ENCODE measurements at places on chromosomes 16 and 17.

GRCh38 chr17:60098578-60098977, 19.9 kb upstream of the HEATR6 start:
- no peak for DNase-seq

DNA sequence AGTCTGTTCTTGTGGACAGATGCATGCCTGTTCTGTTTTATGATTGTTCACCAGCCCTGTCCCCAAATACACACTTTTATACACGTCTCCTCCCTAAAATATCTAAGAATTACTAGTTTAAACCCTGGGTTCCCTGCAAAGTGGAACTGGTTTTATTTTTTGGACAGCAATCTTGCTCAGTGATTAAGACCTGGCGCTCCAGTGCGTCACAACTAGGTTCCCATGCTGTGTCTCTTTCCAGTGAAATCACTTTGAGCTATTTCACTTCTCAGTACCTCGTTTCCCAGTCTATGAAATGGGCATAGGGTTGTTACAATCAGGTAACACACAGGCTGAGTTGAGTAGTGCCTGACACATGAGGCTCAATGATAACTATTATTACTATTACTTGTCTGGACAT, 1.1 kb downstream of the CEP20 start:
- DNase-seq, result no peak

GRCh38 chr16:22898874-22899348, 84.9 kb downstream of the HS3ST2 start:
- no peak for DNase-seq

DNA sequence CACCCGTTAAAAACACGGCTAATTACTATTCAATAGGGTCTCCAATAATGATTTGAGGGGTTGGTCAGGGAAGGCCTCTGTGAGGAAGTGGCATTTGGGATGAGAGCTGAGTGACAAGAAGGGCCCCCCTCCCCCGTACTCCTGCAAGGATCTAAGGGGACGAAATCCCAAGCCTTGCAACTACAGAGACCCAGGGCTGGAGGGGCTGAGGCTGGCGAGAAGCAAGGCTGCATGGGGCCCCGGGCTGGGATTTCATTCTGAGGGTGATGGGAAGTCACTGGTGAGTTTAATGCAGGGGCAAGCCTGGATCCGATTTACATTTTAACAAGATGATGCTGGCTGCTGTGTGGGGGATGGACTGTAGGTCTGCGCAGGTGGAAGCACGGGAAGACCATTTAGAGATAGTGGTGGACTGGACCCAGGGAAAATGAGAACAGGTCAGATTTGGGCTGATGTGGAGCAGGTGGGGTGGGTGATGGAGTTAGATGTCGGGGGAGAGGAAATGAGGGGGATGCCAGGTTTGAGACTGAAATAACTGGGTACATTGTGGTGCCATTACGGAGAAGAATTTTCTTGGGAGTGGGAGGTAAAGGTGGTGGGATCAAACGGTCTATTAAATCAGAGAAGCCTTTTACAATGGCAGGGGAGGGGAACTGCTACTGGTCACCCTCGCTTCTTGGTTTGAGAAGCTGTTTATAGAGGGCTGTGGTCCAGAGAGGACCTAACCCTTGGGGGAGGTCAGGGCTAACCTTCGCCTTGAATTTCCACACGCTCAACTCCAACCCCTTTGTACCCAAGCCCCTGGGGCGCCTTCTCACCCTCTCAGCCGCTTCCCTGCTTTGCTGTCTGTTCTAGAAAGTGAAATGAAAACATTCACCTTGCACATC, 932 bp upstream of the MYBBP1A start:
- DNase-seq, result no peak

DNA sequence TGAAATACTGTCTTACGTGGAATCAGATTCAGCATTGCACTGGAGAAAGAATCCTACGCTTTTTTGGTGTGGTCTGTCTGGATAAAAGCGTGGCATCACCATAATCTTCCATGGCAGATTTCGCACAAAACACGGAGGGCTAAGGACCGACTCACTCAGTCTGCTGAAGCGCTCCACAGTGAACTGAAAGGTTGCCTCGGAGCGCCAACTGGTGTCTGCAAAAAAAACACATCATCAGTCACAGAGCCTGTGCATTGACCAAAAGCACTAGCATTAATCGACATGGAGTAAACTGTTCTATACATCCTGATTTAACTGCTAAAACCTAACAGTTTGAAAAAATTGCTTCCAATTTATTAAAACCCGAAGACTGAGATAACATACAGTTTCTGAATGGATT, 40.5 kb downstream of the USP7 start:
- no peak for DNase-seq

GRCh38 chr16:56311208-56312027, 113.9 kb downstream of the AMFR start:
- DNase-seq, result peak; percentile 94

- DNase-seq, result no peak
Observed at GRCh38 chr17:45320349-45320930, 3.6 kb upstream of the MAP3K14 start.

DNA sequence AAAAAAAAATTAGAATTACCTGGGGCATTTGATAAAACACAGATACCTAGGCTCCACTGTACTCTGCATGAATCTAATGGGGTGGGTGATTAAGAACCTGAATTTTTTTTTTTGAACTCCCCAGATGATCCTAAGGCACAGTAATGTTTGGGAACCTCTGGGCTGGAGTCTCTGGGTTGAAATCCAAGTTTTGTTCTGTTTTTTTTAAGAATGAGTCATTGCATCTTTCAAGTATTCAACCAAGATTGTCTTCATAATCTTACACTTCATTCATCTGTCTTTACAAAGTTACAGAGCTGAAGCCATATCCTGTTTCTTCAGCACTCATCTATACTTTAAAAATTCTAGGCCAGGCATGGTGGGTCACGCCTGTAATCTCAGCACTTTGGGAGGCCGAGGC, 52.6 kb downstream of the PIGL start:
- no peak for DNase-seq

DNA sequence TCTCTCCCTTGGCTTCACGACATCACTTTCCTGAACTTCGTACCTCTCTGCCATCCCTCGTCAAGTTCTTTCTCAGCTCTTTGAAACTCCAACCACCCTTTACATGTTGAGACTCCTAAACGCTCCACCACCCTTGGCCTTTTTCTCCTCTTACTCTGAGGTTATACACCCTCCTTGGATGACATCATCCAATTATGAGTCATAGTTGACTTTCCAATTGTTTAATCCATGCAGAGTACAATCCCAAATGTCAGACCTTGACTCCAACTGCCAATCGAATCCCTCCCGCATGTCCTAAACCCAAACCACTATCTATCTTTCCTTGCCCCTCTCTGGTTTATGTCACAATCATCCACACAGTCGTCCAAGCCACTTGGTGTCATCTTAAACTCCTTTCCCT, 18.4 kb upstream of the C16orf82 start:
- no peak for DNase-seq

- no peak for DNase-seq
Observed at GRCh38 chr16:88661468-88661867, 1.4 kb downstream of the MVD start.

- DNase-seq, result no peak
Observed at GRCh38 chr17:27938864-27939263, 45.7 kb upstream of the LYRM9 start.

DNA sequence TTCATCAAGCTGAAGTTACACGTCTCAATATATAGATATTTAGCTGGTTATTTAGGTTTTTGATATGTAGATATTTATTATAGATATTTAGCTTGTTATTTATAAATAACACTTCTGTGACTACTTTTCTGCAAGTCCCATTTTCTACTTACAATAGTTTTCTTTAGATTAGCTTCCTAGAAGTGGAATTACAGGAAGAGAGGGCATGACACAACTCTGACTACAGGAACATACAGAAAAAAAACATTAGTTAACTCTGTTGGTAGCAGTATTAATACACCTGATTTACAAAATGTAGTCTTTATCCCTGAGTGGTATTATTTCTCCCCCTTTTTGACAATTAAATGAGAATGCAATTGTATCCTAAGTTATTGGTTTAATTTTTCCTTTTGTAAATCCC, 21.2 kb upstream of the CCL1 start:
- DNase-seq, result no peak

DNA sequence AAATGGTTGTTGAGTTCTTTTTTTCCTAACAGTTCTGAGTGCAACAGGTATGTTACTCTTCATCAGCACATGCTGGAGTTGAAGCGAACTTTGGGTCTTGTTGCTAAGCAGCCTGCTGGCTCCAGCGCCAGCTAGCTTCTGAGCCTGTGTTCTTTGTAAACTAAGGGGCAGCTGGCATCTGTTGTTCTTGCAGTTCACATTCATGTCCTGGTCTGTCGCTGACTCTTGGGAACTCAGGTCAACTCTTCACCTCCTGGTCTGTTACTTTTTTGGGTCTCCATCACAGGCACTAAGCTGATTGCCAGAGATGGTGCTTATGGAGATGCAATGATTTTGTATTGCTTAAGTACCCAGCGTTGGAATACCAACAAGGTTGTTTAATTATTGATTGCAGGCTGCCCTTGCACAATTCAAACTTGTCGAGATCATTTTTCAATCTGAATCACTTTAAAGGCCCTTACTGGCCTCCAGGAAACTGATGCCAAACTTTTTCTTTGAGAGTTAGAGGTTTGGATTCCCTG, 40.9 kb downstream of the USP10 start:
- no peak for DNase-seq

DNA sequence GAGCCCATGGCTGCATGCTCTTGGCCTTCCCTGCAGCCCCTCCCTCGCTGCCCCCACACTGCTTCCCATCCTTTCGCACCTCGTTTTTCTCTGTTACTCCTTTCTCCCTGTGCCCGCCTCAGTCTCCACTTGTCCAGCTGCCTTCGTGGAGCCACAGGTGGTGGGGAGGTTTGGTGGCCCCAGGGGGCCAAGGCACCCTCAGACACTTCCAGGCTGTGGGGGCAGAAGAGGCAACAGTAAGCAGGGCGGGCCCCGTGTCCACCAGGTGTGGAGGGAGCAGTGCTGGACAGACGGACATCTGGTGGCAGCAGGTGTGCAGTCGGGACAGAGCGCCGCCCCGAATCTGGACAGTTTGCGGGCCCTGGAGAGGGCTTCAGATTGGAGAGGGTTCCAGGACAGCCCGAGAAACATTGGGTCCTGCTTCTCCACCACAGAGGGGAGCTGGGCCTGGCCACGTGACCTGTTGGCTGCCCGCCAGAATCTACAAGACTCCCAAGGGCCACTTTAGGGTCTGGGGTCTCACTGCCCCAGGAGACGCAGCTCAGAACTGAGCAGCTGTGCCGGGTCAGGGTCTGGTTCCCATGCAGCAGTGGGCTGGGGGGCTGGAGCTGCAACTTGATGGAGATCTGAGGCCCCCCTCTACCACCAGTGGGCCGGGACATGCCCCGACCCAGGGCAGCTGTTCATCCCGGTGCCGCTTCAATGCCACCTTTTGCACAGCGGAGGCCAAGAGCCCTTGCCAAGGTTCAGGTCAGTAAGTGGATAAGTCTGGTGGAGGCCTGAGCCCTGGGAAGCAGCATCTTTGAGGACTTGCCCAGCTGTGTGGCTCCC, 22.8 kb downstream of the BAHCC1 start:
- DNase-seq, result no peak

DNA sequence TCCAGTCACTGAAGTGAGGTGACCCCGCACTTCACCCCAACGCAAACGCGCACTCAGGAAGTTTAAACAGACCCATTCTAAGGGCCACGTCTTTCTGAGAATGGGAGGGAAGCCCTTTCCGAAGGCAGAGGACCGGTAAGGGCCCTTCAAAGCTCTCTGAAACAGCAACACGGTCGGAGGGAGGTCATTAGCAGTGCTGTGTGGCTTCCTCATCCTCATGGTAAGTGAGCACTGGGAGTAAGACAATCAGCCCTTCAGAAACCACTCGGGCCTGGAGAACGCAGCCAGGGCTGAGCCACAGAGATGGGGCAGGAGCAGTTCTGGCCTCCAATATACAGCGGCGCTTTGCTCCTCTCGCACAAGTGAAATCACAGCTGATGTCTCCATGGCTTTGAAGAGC, 23.7 kb downstream of the SRL start:
- peak; percentile 24 for DNase-seq

DNA sequence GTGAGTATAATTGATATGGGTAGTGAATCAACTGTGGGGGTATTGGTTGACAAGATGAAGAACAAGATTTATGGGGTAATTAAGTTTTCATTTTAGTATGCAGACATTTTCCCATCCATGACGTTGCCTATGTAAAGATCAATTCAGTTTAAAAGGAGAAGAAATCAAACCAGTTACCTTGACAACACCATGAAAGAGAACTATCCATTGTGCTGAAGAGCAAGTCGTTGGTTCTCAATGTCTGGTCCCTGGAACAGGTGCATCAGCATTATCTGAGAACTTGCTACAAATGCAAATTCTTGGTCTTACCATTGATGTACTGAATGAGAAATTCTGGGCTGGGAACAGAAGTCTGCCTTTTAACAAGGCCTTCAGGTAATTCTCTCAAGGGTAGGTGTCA, 801 bp upstream of the OR4D2 start:
- DNase-seq, result no peak

- no peak for DNase-seq
Observed at GRCh38 chr17:38729886-38730525, at the start of gene CISD3. CISD3 (plus strand) TSS chr17:38730341; CDS start chr17:38730359, 18 bp downstream.

- no peak for DNase-seq
Observed at GRCh38 chr17:70654706-70655105, 485.4 kb downstream of the KCNJ2 start.

GRCh38 chr16:62967163-62967562, 930.9 kb upstream of the CDH8 start:
- no peak for DNase-seq

DNA sequence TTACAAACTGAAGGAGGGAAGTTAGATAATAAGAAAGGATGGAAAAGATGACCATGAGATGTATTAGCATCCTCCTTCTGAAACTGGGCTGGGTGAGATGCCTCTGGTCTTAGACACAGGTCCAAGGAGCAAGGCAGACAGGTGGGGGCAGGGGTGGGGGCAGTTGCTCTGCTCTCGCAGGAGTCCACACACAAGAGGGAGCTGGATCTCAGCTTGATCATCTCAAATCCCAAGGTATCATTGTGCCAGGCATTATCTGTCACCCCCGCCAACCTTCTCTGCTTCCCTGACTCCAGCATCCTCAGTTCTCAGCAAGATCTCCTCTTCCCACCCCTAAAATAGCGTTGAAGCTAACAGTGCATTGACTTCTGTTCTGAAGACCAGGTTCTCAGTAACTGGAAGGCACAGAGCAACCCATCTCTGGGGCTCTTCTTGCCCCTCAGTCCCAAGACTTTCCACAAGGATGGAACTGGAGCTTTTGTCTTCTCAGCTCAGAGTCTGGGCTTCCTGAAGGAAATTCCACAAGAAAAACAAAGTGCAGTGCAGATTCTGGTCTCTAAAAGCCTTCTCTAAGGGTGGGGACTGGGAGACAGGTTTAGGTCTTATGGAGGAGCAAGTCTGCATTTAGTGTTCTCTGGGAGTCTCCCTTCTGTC, 1.6 kb downstream of the FLOT2 start:
- no peak for DNase-seq

DNA sequence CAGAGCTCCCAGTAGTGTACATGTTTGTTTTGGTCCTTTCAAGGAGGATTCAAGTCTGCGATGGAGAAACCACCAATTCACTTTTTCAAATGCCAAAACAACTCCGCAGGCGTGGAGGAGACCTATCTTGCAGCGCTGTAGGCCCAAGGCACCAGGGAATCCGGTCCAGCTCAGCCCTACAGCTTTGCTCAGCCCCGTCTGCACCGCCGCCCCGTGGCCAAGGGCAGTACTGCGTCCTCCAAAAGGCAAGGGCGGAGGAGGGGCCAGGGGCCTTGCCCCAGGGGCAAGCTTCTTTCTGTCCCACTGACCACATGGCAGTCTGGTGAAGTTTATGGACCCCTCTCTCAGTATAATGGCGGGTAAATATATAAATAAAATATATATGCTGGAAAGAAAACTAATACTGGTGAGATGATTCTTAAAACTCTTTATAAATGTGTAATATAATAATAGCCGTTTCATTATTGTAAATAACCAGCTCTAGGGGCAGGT, 709 bp upstream of the CD300LG start:
- DNase-seq, result no peak

GRCh38 chr17:5933430-5933829, 136.7 kb upstream of the WSCD1 start:
- DNase-seq, result no peak
